ENCODE measurements at places on chromosomes 12 and 14.

DNA sequence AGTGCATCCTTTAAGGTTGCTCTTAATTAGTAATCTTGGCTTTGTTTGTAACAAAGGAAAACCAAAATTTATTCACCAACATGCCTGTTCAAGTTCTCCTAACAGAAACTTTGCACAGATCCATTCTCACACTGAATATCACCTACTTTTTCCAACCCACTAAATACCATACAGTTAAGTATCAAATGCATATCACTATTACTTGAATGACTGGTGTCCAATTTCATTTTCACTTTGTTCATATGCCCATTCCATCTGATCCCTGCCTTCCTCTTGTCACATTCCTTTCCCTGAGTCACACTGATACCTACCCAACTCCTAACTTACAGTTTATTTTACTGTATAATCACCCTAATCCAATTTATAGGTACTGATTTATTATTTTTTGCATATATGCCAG lies 286.4 kb downstream of the NELL2 start:
- H3K27me3 ChIP-seq: no peaks in the 10 kb centered on the region
- no peak overlapping the region for H3K4me3 ChIP-seq
- no peaks in the 10 kb centered on the region for H3K36me3 ChIP-seq
- no peaks in the 10 kb centered on the region for H3K4me1 ChIP-seq

GRCh38 chr14:83425138-83425537 lies 1891.5 kb upstream of the SEL1L start:
- H3K27me3 ChIP-seq: no peaks in the 10 kb centered on the region
- H3K4me1 ChIP-seq: no peaks in the 10 kb centered on the region
- no peak overlapping the region for H3K27ac ChIP-seq
- no peaks in the 10 kb centered on the region for H3K36me3 ChIP-seq
- H3K4me3 ChIP-seq: no peak overlapping the region

GRCh38 chr14:86015511-86015910 lies 485.6 kb downstream of the FLRT2 start:
- no peak overlapping the region for H3K4me3 ChIP-seq
- no peaks in the 10 kb centered on the region for H3K4me1 ChIP-seq
- no peaks in the 10 kb centered on the region for H3K27me3 ChIP-seq
- no peak overlapping the region for H3K27ac ChIP-seq
- no peak for DNase-seq
- H3K36me3 ChIP-seq: no peaks in the 10 kb centered on the region

- no peaks in the 10 kb centered on the region for H3K36me3 ChIP-seq
- H3K27me3 ChIP-seq: peaks cover 45% of the 10 kb centered on the region
- H3K4me1 ChIP-seq: peaks cover 46% of the 10 kb centered on the region
- no peak within 1 kb of the TSS for H3K27ac ChIP-seq
- DNase-seq: peak; percentile 21
- peak within 1 kb of the TSS; percentile 19 for H3K4me3 ChIP-seq
Measured at GRCh38 chr12:54300732-54301427, at the start of gene NFE2. Gene NFE2, minus strand, starts transcription at chr12:54301015. Its CDS starts 5,767 bp downstream, at chr12:54295248.

DNA sequence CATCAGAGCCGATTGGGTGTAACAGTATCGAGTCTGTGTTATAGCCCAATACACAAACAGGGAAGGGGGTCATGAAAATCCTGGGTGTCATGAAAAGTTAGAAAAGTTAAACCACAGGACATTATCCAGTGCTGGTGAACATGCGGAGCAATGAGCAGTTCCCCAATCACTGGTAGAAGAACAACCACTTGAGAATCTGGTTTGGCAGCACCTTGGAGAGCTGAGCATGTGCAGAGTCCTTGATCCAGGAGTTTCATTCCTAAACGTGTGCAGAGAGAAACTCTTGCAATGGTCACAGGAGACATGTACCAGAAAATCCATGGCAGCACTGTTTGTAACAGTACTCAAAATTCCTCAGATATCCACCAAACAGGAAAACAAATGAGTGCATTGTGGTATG lies 23.0 kb upstream of the JDP2 start:
- no peak for DNase-seq
- H3K4me3 ChIP-seq: no peak overlapping the region
- H3K4me1 ChIP-seq: no peaks in the 10 kb centered on the region
- no peaks in the 10 kb centered on the region for H3K36me3 ChIP-seq
- no peak overlapping the region for H3K27ac ChIP-seq

DNA sequence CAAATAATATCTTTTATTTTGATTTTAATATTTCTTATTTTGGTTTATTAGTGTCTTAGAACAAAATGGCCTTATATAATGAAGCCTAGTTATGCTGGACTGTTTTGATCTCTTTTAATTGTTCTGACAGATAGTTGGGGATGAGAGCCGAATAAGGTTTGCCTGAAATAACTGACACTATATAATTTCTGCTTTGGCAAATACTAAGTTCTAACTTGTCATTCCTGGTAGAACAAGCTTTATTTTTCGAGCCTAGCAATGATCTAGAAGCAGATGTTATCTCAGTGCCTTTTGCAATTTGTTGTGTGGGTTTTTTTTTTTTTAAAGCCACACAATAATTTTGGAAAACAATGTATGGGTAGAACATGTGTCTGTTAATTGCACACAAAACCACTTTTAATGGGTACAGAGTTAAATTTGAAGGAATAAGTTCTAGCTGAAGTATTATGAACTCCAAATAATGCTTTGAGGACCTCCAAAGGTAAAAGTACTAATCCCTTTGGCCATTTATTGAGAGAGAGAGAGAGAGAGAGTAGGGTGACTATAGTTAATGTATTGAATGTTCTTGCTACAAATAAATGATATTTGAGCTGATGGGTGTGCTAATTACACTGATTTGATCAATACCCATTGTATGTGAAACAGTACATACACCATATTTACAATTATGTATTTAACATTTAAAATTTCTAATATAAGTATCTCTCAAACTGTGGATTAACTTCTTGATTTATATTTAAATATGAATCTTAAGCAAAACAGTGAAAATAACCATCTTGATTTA lies 35.0 kb downstream of the MDM2 start:
- peaks cover 38% of the 10 kb centered on the region for H3K36me3 ChIP-seq
- H3K4me1 ChIP-seq: no peaks in the 10 kb centered on the region
- no peak overlapping the region for H3K4me3 ChIP-seq
- DNase-seq: no peak
- no peak overlapping the region for H3K27ac ChIP-seq

DNA sequence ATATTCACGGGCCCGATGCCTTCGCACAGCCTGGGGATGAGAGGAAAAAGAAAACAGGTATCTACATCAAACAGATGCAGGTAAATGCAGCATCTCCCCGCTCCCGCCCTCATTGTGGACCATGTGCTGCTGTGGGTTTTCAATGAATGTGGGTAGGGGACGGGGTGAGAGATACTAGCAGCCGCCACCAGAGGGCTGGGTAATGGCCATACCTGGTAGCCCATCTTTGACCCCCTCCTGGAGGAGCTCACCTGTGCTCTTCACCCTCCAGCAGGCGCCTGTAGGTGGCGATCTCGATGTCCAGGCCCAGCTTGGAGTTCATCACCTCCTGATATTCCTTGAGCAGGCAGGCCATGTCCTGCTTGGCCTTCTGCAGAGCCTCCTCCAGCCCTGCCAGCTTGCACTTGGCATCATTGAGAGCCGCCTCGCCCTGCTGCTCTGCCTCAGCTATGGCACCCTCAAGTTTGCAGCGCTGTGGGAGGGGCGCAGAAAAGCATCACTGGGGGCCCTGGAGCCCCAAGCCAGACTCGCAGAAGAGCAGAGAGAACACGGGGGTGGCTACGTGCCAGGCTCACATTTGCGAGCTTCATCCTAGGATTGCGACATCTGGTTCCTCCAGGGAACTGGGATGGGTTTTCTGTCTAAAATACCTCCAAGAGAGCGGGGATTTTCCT lies 10.2 kb downstream of the KRT82 start:
- H3K36me3 ChIP-seq: no peaks in the 10 kb centered on the region
- no peaks in the 10 kb centered on the region for H3K4me1 ChIP-seq
- no peak overlapping the region for H3K27ac ChIP-seq
- no peak overlapping the region for H3K4me3 ChIP-seq

GRCh38 chr14:80465546-80466220 lies 254.4 kb upstream of the DIO2 start:
- no peaks in the 10 kb centered on the region for H3K27me3 ChIP-seq
- no peaks in the 10 kb centered on the region for H3K4me1 ChIP-seq
- no peak overlapping the region for H3K4me3 ChIP-seq
- no peak for DNase-seq

DNA sequence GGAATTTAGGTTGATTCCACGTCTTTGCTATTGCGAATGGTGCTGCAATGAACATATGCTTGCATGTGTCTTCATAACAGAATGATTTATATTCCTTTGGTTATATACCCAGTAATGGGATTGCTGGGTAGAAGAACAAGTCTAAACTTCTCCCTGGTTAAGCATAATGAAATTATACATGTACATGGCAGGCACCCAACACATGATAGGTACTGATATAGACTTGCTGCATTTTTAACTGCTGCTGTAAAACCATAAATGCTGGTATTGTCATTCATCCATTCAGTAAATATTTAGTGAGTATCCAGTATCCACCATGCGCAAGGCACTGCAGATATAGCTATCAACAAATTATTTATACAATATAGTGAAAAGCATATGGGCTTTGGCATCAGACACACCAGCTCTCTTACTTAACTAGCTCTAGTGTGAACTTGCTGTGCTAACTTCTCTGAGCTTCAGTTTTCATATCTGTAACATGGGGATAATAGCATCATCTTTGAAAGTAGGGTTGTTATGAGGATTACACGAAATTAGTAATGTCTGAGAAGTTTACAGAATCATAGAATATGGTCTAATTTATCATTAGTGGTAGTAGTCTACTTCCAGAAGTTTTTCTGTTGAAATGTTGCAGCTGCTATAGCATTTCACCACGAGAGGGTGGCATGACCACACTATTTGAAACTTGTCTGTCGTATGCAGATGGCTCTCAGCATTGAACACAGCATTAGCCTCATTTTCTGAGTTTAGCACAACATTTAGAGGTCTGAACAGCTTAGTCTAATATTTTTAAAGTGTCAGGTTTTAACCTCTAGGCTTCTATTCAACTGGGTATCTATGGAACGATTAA lies 32.0 kb upstream of the SEL1L start:
- H3K4me3 ChIP-seq: no peak overlapping the region
- no peak for DNase-seq
- no peaks in the 10 kb centered on the region for H3K4me1 ChIP-seq
- no peaks in the 10 kb centered on the region for H3K36me3 ChIP-seq
- H3K27ac ChIP-seq: no peak overlapping the region

- no peaks in the 10 kb centered on the region for H3K36me3 ChIP-seq
- no peak overlapping the region for H3K27ac ChIP-seq
- DNase-seq: no peak
- no peaks in the 10 kb centered on the region for H3K4me1 ChIP-seq
- H3K27me3 ChIP-seq: no peaks in the 10 kb centered on the region
- H3K4me3 ChIP-seq: no peak overlapping the region
Measured at GRCh38 chr14:69848903-69849391, 30.3 kb upstream of the SMOC1 start.

- no peaks in the 10 kb centered on the region for H3K4me1 ChIP-seq
- no peak overlapping the region for H3K27ac ChIP-seq
- peaks cover 1% of the 10 kb centered on the region for H3K36me3 ChIP-seq
- H3K4me3 ChIP-seq: no peak overlapping the region
- H3K27me3 ChIP-seq: no peaks in the 10 kb centered on the region
- DNase-seq: no peak
Measured at GRCh38 chr14:70378696-70379095, 19.2 kb upstream of the COX16 start.

DNA sequence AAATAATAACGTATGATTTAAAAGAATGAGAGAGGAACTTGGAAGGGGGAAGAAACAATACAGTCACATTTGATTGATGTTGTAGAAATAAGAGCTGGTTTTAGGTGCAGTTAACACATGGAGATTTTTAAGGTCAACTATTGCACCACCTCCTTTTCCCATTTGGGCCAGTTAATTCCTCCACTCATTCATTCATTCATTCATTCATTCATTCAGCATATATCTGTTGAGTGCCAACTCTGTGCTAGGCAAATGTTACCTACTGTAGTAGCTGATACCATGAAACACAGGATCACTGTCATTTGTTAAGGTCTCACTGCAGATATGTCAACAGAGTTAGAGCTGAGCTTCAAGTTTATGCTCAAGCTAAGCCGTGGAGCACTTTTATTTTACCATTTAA lies 115.7 kb upstream of the ARID2 start:
- H3K4me1 ChIP-seq: no peaks in the 10 kb centered on the region
- H3K4me3 ChIP-seq: no peak overlapping the region

DNA sequence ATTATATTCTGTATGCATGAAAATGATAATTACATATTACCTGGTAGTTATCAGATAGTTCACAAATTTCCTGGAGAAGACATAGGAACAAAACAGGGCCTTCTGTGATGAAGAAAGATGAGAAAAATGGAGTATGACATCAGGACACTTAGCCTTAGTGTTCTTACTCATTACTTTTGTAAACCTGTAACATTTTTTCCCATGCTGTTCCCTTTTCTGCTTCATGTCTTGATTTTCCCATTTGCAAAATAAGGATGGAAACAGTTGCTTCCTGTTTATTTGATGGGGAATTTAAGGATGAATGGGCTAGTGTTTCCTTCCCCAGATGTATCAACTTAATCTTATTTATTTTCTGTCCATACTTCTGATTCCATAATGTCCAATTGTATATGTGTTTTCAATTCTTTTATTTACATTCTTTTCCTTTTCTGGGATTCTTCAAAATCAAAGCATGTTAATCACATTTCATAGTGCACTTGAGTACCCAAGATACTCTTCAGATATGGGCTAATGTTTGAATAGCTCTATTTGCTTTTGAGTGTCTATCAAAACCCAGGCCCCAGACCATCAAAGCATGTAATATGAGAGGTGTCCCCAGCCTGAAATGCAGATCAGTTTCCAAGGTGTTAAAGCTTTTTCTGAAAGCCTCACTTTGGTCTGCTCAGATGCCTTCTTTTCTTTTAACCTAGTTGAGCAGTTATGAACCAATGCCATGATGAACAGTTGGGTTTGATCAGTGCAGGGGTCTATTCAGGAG lies 260.5 kb downstream of the RAD51B start:
- H3K36me3 ChIP-seq: no peaks in the 10 kb centered on the region
- no peak for DNase-seq
- H3K4me1 ChIP-seq: peaks cover 5% of the 10 kb centered on the region
- no peaks in the 10 kb centered on the region for H3K27me3 ChIP-seq

GRCh38 chr12:94418517-94418916 lies 41.1 kb downstream of the CEP83 start:
- no peaks in the 10 kb centered on the region for H3K27me3 ChIP-seq
- no peak for DNase-seq
- no peaks in the 10 kb centered on the region for H3K4me1 ChIP-seq

DNA sequence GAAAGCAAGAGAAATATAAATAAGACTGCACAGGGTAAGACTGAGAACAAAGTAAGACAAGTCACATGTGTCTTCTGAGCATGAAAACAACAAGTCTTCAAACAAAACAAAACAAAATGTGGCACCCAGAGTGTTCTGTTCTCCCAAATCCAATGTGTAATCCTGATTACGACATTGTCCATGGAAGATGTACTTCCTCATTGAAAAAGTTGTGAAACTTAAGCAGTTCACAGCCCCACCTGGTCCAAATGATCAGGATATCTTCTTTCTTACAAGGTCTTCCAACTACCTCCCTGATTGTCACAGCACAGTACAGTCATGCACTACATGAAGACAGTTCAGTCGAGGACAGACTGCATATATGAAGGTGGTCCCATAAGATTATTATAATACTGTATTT lies 23.3 kb upstream of the NEK9 start:
- H3K4me3 ChIP-seq: no peak overlapping the region
- peaks cover under 1% of the 10 kb centered on the region for H3K4me1 ChIP-seq
- H3K27me3 ChIP-seq: no peaks in the 10 kb centered on the region
- peaks cover 15% of the 10 kb centered on the region for H3K36me3 ChIP-seq

- DNase-seq: no peak
- H3K4me1 ChIP-seq: peaks cover 6% of the 10 kb centered on the region
- no peaks in the 10 kb centered on the region for H3K27me3 ChIP-seq
- no peak overlapping the region for H3K27ac ChIP-seq
- no peak overlapping the region for H3K4me3 ChIP-seq
- H3K36me3 ChIP-seq: no peaks in the 10 kb centered on the region
Measured at GRCh38 chr12:54489857-54490256, 7.7 kb upstream of the NCKAP1L start.

Data from B cell (primary cell).